ENCODE measurements at places on chromosomes 16 and 17.
A peak's percentile ranks its signal among the peaks of the same experiment; 100 is the strongest.

GRCh38 chr16:72858665-72859493 lies 189.0 kb downstream of the ZFHX3 start:
- DNase-seq, result peak; percentile 49

DNA sequence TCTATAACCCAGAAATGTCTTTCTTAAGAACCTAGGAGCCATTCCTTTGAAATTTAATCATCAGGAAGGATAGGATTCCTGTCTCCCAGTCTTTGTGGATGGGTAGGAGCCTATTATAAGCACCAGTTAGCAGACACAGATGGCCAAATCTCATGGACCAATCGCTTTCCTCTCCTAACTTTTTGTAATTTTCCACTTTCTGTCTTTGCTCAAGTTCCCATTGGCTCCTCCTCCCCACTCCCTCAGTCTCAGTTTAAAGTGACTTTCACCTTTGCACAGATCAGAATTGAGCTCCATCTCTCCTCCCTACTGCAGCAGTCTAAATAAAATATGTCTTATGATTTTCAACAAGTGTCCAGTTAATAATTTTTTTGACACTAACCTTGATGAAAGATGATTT lies 192.3 kb downstream of the HS3ST3A1 start:
- DNase-seq, result no peak

- DNase-seq, result no peak
These were observed 802 bp downstream of the SETD6 start for GRCh38 chr16:58515871-58516767.

GRCh38 chr16:8572919-8573724 lies 17.2 kb downstream of the TMEM114 start:
- peak; percentile 82 for DNase-seq

GRCh38 chr16:81478876-81479511 lies 34.4 kb downstream of the CMIP start:
- DNase-seq, result peak; percentile 47

DNA sequence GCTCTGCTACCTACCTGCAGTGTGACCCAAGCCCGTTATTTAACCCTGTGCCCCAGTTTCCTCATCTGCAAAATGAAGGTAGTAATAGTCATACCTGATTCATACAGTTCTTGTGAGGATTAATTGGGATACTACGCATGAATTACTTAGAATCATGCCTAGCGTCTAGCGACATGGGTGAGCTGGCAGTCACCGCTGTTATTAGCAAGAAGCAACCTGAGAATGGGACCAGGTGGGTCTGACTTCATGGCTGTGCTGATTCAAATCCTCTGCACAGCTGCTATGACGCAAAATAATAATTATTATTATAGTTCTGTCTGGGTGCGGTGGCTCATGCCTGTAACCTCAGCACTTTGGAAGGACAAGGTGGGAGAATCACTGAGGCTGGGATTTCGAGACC lies 7.9 kb downstream of the SOCS1 start:
- DNase-seq, result no peak

- no peak for DNase-seq
These were observed 51.2 kb downstream of the LITAF start for GRCh38 chr16:11535494-11535893.

DNA sequence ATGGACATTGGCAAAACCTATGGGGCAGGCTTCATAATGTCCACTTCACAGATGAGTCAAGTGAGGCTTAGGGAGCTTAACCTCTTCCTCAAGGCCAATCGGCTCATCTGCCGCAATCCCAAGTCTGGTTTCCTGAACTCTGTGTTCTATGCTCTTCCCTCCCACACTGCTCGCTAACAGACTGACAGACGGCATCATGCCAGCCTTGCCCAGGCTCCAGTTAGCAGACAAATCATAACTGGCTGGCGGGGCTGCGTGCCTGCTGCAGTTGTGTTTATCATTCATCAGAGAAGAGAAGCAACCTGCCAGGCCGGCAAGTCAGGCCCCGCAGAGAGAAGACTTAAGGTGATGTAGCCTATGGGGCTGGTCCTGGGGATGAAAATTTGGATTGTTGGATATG lies 216.2 kb upstream of the ASIC2 start:
- DNase-seq, result no peak

GRCh38 chr16:28549301-28549899 lies 4.3 kb upstream of the SGF29 start:
- peak; percentile 73 for DNase-seq

GRCh38 chr17:7260151-7260550 lies 2.1 kb downstream of the CLDN7 start:
- DNase-seq, result no peak

DNA sequence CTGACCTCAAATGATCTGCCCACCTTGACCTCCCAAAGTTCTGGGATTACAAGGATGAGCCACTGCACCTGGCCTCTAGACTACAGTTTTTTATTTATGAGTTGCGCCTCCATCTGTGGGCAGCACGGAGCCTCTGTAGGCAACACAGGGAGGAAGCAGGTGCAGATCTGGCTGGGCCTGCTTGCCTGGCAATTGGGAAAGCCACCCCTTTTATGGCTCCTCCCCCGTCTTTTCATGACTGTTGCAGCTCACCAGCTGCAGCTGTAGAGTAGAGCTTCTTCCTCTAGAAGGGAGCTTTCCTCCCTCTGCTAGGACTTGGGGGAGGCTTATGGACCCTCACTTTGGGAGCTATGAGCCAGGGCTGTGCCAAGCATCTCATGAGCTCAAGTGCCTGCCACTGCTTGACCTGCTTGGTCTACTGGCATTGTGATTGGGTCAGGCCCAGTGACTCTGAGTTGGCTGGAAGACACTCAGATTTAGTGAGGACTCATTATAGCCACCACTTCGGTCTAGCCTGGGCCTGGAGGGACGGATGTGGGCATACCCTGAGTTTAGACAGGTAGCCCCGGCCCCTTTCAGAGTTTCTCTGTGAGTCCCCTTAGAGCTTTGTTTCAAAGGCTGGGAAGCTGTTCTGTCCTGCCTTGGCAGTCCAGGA lies 6.9 kb upstream of the SLC7A6 start:
- DNase-seq, result no peak

GRCh38 chr16:56336071-56336688 lies 89.2 kb downstream of the AMFR start:
- peak; percentile 11 for DNase-seq

DNA sequence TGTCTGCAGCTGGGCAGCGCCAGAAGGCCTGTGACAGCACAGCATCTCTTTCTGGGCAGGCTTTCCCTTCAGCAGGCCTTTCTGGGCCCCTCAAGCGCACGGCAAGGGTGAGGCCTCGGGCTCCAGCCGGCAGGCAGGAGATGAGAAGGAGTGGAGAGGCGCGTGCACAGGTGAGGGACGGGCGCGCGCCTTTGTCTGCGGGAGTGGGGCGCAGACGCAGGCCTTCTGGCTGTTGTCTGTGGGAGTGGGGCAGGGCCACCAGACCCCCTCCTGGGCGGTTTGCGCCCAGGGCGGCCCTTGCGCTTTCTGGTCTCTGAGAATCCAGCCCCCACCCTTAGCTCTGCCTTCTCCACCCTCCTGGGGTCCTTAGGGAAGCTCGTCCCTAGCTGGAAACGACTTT lies 6.5 kb downstream of the ZNF205 start:
- no peak for DNase-seq

GRCh38 chr17:70168044-70168976 lies 1.0 kb upstream of the KCNJ2 start:
- DNase-seq, result peak; percentile 92

DNA sequence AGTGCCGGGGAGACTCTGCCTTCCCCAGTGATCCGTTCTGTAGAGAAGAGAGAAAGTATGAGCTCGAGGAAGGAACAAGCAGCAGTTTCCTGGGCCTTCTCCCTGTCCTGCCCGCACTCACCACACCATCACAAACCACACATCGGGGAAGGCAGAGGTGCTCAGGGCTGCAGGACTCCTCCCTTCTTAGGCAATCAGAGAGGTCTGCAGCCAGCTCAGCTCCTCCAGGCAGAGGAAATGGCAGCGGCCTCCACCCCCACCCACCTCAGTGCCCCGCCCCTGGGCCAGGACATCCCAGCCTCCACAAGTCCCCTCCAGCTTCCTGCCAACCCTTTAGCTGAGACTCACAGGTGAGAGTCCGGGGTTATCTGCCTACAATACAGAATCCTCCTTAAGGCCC lies 2.0 kb downstream of the ZNF319 start:
- DNase-seq, result peak; percentile 56

DNA sequence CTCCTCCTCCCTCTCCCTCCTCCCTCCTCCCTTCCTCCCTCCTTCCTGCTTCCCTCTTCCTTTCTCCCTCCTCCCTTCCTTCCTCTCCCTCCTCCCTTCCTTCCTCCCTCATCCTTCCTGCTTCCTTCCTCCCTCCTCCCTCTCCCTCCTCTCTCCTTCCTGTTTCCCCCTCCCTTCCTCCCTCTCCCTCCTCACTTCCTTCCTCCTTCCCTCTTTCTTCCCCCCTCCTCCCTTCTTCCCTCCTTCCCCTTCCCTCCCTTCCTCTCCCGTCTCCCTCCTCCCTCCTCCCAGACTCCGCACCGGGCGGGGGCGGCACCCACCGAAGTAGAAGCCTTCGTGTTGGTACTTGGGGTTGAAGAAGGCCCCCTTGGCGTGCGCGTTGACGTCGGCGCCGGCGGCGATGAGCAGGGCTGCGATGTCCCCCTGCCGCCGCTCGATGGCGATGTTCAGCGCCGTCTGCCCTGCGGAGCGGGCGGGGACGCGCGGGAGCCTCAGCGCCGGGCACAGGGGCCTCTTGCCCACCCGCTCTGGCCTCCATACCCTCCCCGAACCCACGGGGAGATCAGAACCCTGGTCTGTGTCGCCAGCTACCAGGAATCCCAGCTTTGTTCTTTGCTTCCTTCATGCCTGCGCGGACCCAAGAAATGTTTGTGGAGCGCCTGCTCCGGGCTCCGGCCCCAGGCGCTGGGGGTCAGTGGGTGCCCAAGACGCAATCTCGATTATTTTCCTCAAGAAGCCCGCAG lies 22.2 kb downstream of the TRPV3 start:
- DNase-seq, result peak; percentile 85

- DNase-seq, result no peak
These were observed 7.0 kb downstream of the CYTH1 start for GRCh38 chr17:78774956-78775571.

DNA sequence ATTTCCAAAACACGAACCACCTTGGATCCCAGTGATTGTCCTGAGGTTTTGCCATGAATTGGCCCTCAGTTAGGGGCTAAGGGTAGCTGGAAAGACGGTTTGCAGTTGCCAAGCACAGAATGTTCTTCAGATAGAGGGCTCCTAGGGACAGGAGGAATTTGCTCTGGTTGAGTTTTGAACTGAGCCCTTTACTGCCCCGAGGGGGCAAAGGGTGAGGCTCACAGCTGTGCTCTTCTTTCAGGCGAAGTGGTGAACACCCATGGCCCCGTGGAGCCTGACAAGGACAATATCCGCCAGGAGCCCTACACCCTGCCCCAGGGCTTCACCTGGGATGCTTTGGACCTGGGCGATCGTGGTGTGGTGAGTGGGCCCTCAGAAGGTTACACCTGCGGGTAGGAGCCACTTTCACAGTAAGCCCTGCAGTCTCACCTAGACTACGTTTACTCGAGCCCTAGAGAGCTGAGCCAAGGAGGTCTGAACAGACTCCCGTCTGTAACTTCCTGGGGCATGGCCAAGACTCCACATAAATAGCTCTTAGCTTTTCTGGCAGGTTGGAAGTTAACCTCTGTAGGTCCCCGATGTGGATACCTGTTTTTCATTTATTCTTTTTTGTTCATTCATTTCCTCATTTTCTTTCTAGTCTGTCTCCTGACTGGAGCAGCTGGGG lies 32.5 kb downstream of the NMT1 start:
- DNase-seq, result peak; percentile 50

- peak; percentile 92 for DNase-seq
These were observed 49.6 kb upstream of the SIAH1 start for GRCh38 chr16:48434653-48435317.

DNA sequence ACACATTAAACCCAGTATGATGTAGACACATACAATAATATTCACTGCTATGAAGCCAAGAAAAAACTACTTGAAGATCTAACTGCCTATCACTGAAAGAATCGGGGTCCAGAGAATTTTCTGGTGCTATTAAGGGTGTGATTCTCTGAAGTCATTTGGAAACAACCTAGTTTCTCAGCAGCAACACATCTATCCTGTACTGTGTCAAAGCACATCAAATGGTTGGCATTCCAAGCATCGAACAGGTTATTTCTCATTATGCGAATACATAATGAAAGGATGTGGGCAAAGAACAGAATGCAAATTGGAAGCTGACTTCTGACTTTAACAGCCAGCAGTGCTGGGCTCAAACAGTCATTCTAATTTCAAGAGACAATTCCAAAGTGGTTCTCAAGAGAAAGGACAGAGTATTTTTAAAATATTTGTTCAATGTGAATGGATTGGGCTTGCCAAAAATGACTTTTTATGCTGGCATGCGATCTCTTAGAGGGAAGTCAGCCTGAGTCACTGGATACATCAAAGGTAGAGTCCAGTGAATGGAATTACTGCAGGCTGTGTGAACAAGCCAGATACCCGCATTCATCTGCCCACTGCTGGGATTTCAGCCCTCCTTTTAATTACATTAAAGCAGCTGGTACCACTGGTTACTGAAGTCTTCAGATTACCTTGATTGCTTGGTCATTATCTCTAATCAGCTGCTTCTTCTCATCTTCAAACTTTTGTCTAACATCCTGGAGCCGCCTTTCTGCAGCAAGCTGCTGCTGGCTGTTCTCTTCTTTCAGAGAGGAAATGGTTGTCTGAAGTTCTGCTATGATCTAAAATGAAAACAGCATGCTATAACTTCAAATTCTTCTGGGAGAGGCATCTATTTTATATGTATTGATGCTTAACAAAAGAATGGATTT lies 181.2 kb upstream of the AXIN2 start:
- peak; percentile 78 for DNase-seq

DNA sequence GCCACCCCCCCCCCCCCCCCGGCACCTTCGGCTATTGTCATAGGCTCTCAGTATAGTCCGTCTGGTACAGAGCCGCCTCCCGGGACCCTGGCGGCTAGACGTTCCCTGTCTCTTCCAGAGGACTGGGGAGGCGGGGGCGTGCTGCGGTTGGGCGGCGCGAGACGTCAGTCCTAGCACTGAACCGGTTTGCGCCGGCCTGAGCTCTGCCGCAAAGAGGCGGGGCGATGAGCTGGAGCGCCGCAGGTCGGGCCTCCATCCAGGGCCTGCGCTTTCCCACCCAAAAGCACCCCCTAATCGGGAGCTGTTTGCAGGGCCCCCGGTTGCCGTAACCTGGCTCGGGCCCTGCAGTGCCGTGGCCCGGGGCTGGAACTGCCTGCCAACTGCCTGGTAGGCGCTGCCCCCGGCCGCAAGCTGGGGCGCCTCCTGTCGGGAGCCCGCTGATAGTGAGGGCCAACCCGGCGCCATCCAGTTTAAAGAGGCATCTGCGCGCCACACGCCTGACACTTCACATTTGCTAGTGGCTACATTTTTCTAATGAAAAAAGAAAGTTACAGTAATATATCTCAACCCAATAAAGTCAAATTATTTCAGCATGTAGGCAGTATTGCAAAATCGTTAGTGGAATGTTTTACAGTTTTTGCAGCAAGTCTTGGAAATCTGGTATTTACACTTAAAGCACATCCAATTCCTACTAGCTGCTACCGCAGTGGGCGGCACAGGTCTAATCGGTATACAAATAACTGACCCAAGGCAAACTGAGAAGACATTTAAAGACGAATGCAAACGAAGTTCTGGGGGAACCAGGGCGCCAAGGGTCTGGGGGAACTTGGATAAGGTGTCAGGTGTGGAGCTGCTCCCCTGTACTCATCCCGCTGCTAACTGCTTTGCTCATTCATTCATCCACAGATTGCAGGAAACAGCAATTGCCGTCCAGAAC lies 753 bp upstream of the USP22 start:
- DNase-seq, result peak; percentile 99

- no peak for DNase-seq
These were observed 21.3 kb downstream of the KANSL1 start for GRCh38 chr17:46171939-46172338.

GRCh38 chr17:45700171-45701090 lies 83.7 kb upstream of the CRHR1 start:
- DNase-seq, result no peak

Measured in choroid plexus epithelial cell (primary cell).